ENCODE measurements at places on chromosomes 6 and 20.

GRCh38 chr6:62371453-62372210 is 85.6 kb upstream of the KHDRBS2 start:
- DNase-seq: no peak
- H3K27ac ChIP-seq: no peak overlapping the region
- peak overlapping the region; percentile 72 for H3K4me3 ChIP-seq
- H3K27me3 ChIP-seq: no peaks in the 10 kb centered on the region
- H3K36me3 ChIP-seq: no peaks in the 10 kb centered on the region
- peaks cover 6% of the 10 kb centered on the region for H3K4me1 ChIP-seq

- H3K4me3 ChIP-seq: no peak overlapping the region
- peak; percentile 60 for DNase-seq
- peaks cover 45% of the 10 kb centered on the region for H3K4me1 ChIP-seq
- no peaks in the 10 kb centered on the region for H3K27me3 ChIP-seq
- peak overlapping the region; percentile 40 for H3K27ac ChIP-seq
Observed at GRCh38 chr6:21908161-21908848, 314.8 kb downstream of the SOX4 start.

DNA sequence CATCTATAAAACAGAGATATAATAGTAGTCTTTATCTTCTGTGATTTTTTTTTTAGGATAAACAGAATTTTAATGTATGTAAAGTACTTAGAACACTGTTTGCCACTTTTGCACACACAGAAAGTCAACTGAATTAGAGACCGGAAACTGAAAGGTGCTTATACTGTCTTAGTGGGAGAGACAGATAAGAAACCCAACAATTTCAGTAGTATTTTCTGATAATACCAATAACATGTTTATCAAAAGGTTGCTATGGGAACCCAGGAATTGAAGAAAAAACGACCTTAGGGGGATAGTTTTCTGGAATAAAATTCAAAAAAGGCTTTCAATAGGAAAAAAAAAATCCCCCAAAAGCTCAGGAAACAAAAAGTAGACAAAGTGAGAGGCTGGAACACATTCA is 138.6 kb downstream of the BCKDHB start:
- no peaks in the 10 kb centered on the region for H3K27me3 ChIP-seq
- no peak for DNase-seq
- no peak overlapping the region for H3K4me3 ChIP-seq
- H3K36me3 ChIP-seq: no peaks in the 10 kb centered on the region
- H3K4me1 ChIP-seq: no peaks in the 10 kb centered on the region

- no peak overlapping the region for H3K4me3 ChIP-seq
- H3K4me1 ChIP-seq: peaks cover 4% of the 10 kb centered on the region
- no peaks in the 10 kb centered on the region for H3K27me3 ChIP-seq
Observed at GRCh38 chr6:108408861-108409260, 114.0 kb downstream of the AFG1L start.

Data from endodermal cell (in vitro differentiated cells).